ENCODE measurements at places on chromosomes 4 and X.

- DNase-seq = no peak
Observed at GRCh38 chr4:42515156-42515884, 118.0 kb downstream of the SHISA3 start.

DNA sequence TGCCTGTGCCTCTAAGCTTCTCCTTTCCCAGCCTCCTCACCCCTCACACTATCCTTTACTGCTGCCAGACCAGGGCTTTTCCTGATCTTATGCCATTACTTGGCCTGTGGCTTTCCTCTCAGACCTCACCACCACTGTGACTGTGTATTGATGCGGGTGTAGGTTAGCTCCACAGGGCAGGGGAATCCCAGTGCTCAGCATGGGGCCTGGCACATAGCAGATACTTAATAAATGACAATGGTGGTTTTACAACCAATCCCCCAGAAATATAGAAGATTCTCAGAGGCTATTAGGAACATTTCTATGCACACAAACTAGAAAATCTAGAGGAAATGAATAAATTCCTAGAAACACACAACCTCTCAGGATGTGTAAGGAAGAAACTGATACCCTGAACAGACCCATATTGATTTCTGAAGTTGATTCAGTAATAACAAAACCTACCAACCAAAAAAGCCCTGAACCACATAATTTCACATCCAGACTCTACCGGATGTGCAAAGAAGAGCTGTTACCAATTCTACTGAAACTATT lies 129.6 kb upstream of the QRFPR start:
- DNase-seq = no peak

DNA sequence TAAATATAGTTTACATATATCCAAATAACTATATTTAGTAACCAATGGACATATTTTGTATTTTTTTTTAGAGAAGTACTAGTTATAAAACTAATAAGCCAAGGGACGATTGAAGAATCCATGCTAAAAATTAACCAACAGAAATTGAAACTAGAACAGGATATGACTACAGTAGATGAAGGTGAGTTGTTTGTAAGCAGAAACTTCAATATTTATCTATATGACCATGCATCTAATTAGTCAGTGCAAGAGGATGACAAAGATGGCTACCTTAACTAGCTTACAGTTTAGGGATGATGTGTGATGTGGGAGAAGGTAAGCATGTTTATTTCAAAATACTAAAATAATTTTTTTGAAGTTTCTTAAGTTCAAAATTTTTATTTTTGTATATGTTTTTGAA lies 57.7 kb downstream of the HPGDS start:
- DNase-seq = no peak

DNA sequence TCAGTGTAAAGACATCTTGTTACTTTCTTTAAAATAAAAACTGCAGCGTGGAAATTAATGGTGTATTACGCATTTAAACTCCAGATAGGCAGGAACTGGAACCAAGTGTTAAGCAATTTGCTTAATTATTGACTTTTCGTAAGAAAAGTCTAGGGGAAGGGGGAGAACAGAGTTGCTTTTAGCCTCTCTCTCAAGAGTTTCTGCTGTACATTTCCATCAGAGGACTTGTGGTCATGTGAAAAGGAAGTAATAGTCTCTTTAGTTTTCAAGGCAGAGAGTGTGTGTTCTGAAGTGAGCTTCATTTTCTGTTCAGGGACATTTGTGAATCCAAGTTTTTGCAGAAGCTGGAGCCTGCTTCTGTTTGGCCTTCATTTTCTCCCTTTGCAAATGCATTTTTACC lies 127.2 kb downstream of the UBE2K start:
- DNase-seq = no peak

DNA sequence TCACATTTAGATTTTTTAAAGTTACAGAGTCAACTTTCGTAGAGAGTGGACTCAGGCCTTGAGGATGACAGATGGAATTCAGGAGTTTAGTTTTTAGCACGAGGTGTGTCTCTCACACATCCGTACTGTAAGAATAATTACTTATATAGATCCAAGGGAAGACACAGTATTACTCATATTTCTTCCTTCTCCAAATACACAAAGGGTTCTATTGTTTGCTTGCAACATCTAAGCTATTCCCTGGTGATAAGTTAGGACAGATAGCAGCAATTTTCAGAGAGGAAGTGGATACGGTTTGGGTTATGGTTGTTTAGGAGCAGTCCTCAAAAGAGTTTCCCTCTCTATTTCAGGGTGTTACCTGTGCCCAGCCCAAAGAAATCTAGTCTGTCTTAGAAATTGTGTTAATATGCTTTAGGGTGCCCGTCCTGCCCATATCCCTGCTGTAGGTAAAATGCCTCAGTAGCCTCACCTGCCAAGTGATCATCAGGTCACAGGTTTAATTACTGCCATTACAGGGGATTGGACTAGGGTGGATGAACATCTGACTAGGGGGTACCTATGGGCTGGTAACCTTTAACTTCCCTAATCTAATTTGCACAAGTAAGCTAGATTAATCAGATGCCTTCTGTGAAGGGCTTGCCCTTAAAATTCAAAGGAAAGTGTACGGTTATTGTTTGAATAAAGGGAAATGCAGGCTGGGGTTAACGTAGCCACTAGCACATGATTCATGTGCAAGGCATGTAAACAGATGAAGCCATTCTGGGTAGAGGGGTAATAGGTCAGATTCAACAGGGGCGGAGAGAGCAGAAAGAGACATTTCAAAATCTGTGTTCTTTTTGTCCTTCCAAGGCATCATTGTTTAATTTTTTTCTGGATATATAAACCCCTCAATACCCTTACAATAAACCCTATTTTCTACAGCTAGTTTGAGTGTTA lies 8.7 kb upstream of the PPP3CA start:
- DNase-seq = no peak

- no peak for DNase-seq
Observed at GRCh38 chr4:17142232-17142711, 243.8 kb upstream of the LDB2 start.

DNA sequence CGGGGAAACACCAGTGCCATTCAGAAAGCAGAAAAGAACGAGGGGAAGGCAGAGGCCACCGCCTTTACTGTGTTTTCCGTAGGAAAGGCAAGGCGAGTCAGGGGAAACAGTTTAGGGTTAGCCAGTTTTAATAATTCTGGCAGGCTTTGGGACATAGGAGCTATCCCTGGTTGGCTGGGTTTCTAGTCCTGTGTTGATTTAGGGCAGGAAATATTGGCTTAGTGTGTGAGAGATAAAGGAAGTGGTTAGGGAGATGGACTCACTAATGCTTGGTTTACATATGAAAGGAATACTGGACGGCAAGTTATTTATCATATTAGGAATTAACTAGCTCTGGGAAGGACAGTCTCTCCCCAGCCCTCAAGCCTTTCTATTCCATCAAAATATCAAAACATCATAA lies 53.1 kb downstream of the SYNPO2 start:
- DNase-seq = no peak

DNA sequence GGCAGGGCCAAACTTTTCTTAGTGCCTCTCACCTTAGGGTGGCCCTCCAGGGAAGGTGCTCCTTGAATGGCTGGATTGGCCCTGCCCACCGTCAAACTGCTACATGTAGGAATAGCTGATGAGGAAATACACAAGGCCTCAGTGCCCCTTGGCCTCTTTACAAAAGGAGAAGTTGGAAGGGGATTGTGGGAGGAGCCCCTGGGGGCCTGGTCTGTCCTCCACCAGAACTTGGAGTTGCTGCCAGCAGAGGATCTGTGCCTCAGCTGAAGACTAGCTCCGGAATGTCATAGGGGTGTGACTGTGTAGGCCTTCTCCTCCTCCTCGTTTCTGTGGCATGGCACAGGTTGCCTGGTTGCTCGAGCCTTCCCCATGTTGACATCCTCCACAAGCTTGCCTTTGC lies 142.7 kb downstream of the AMMECR1 start:
- no peak for DNase-seq

- DNase-seq = no peak
Observed at GRCh38 chr4:90124276-90124675, 2.9 kb upstream of the CCSER1 start.

DNA sequence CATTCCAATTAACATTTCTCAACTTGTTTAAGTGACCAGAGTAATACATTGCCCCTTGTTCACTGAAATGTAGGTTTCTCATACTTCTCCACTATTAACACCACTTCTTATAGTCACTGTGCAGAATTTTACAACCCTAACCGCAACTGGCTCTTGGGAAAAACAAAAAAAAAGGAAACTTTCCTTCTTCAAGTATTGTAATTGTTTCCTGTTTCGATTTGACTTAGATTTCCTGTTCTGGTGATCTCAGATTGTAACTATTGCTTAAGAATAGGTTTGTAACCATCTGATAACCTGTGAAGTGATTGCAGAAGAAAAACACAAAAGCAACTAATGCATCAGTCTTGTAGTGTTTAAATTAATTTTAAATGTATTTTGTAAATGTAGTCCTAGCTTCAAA lies 594.7 kb upstream of the GALNT7 start:
- no peak for DNase-seq

DNA sequence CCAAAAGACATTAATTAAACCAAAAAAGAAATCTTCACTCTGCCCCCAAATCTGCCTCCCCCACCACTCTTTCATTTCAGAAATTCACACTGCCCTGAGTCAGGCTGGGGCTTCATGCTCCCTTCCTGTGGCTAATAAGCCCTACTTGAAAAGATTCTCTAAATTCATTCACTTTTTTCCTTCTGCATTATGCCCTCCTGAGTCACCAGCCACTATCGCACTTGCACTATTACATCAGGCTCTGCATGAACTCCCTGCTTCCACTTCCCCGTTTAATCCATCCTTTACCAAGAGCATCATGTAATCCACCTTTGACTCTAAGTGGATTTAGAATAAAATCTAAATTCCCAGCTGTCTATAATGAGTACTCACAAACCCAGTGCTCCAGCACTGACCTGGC lies 295.4 kb upstream of the KLF3 start:
- peak; percentile 12 for DNase-seq

GRCh38 chr4:125440814-125441213 lies 126.1 kb downstream of the FAT4 start:
- no peak for DNase-seq

DNA sequence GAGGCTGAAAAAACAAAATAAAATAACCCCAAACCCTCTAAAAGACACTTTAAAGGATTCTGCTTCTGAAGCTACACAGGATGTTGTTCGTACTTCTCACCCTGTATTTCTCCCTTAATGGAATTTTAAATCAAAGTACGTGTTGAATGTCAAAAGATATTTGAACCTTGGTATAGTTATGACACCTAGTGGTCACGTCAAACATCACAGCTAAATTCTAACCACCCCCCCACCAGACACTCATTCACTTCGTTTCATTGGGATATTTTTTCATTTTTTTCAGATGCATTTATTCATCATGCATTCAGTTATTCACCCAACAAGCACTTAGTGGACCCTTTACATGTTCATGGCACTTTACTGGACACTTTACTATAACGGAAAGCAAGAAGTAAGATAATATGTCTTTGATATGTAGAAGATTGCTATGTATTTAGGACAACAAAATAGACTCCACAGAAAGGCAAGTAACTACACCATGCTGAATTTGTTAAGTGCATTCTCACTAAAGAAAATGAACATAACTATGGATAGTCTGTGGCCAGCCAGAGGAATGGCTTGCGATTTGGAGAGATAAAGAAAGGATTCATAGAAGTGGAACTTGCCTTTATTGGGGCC lies 62.5 kb upstream of the GPR174 start:
- peak; percentile 39 for DNase-seq

- DNase-seq = no peak
Observed at GRCh38 chrX:123959281-123960063, 2.0 kb upstream of the STAG2 start.

- DNase-seq = no peak
Observed at GRCh38 chr4:9602389-9602914, 158.2 kb downstream of the DEFB131A start.

- DNase-seq = no peak
Observed at GRCh38 chrX:39384996-39385395, 583.7 kb downstream of the MID1IP1 start.

- no peak for DNase-seq
Observed at GRCh38 chr4:153403726-153404125, 59.2 kb downstream of the MND1 start.

- DNase-seq = no peak
Observed at GRCh38 chr4:108738003-108738706, 24.7 kb downstream of the ETNPPL start.

Measured in CD4-positive, alpha-beta T cell treated with Interleukin-4 for 1 hour (primary cell).